GDM1 (cell line): ENCODE measurements at places on chromosomes 12 and 14.

- no peak for DNase-seq
These were observed 2.7 kb upstream of the TRHDE start for GRCh38 chr12:72269491-72269890.

- no peak for DNase-seq
These were observed 89.4 kb downstream of the UNC79 start for GRCh38 chr14:93520053-93520607.

GRCh38 chr14:105430565-105430964 is 10.9 kb downstream of the MTA1 start:
- DNase-seq, result no peak

- no peak for DNase-seq
These were observed 1.2 kb downstream of the SSTR1 start for GRCh38 chr14:38208618-38209562.

- DNase-seq, result no peak
These were observed 229.3 kb upstream of the LHX5 start for GRCh38 chr12:113700943-113701342.

GRCh38 chr12:58504143-58504938 is 416.0 kb downstream of the LRIG3 start:
- no peak for DNase-seq

- DNase-seq, result no peak
These were observed 5.6 kb downstream of the MIS18BP1 start for GRCh38 chr14:45247427-45247826.

DNA sequence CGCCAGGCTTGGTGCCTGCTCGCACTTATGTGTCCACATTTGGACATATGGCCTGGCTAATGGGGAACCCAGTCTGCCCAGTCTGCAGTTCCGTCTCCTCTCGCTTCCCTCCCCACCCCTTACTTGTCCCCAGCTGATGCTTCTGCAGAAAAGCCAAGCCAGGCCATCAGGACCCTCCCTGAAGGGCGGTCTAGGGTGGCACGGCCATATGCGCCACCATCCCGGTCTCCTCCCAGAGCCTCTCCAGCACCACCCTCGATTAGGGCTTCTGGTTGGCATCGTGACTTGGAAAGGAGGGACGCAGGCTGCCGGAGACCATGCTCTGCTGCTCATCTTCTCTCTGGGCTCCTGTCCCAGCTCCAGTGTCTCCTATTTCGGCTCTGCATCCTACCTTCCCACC is 54.6 kb downstream of the CALM1 start:
- no peak for DNase-seq

DNA sequence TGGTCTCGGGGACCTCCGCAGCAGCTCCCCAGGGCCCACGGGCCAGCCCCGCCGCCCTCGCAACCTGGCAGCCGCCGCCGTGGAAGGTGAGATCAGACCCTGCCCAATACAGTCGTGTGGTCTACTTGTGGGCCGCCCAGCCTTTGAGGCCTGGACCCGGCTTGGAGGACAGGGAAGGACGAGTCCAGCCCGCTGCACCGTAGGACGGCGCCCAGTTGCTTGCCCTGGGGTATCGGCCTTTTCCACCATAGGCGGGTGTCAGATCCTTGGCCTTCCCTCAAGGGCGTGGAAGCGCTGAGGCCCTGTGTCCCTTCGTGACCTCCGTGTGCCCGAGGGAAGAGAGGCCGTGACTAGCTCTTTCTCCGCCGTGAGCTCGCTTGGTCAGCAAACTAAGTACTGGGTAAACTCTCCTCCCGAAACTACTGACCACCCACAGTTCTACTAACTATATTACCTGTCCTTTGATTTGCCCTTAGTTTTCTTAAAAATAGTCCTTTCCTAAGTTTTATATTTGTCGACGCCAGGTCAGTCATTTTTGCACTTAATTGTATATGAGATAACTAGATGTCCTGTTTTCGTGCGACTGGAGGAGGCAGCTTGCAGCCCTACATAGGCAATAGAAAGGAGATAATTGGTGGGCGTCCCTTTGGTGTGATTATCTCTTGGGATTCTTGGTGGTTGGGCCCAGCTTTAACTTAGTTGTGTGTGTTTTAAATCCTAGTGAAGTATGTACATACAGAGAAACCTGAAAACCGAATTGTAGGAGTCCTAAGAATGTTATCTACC is 757 bp downstream of the SLC25A3 start:
- no peak for DNase-seq

GRCh38 chr12:90954921-90955320 is at the start of gene CCER1:
TSS of gene CCER1 (minus strand) at chr12:90955176. CDS start at chr12:90954742, 434 bp downstream.
- no peak for DNase-seq

DNA sequence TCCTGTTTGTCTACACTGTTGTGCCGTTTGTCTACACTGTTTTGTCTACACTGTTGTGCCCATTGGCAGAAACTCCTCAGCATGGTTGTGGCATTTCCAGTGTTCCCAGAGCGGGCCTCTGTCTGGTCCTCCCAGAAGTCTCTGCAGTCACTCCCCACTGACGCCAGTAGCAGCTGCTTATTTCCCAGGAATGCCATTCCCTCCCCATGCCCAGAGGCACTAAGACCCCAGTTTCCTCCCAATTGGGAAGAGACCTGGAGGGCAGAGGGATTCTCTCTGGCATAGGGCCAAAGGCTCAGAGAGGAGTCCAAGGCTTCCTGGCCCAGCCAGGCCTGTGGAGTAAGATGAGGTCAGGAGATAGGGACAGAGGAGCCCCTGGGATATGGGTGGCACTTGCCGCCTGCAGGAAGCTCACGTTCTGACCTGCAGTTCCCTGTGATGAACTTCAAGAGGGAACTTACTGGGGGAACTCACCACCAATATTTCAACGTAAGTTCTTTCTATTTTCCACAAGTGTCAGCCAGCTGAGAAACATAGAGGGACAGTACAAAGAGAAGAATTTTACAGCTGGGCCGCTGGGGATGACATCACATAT is 69.1 kb downstream of the TNFAIP2 start:
- DNase-seq, result no peak

- DNase-seq, result no peak
These were observed 85.2 kb upstream of the MAX start for GRCh38 chr14:65187421-65188049.

DNA sequence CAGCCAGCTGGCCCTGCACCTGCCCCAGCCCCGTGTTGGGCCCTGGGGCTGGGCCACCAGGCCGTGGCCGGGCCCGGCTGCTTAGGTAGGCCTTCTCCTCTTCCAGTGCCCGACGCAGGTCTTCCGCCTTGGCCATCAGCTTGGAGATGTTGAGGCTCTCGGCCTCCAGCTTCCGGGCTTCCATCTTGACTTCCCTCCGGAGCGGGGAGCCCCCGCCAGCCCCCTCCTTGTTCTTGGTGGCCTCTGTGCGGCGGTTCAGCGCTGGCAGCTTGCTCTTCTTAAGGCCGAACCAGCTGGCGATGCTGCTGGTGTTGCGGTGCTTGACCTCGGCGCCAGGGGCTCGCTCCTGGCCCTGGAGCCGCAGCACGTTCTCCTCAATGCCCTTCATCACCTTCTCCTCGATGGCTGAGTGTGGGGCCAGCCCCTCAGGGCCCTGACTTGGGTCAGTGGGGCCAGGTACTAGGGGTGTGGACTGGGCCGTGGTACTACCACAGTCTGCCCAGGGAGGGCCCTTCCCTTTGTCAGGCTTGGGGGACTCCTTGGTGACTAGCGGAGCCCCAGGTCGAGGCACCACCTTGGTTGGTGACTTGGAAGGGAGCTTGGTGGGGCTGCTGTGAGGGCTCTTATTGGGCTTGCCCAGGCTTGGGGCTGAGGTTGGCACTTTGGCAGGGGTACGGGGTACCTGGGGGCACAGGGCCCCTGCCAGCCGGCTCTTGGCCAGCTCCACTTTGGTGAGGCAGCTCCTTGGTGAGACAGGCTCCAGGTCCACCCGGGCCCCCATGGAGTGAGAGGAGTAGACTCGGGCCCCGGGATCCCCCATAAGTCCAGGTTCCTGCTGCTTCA is 33.2 kb downstream of the NCKAP5L start:
- DNase-seq, result no peak

- DNase-seq, result no peak
These were observed 291.3 kb downstream of the ETNK1 start for GRCh38 chr12:22916241-22916640.

- DNase-seq, result no peak
These were observed 15.7 kb downstream of the SMCO2 start for GRCh38 chr12:27462151-27462694.
